Calu3 (cell line): ENCODE measurements at places on chromosomes 6 and 20.

- DNase-seq = no peak
Observed at GRCh38 chr20:11607047-11607446, 310.6 kb upstream of the BTBD3 start.

DNA sequence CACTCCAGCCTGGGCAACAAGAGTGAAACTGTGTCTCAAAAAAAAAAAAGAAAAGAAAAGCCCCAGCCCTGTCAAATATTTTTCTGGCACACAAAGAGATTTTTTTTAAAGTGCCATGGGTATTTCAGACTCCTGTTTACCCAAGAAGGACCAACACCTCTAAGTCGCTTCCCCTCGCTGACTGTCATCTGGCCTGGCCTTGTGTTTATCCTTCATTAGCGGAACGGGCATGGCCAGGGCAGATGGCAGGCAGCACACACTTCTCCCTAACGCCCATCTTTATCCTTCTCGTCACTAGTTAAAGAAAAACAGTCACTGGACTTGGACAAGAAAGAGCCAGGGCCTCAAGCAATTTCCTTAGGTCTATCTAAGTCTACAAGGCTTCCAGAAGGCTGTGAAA is 7.3 kb upstream of the CBFA2T2 start:
- no peak for DNase-seq

- DNase-seq = no peak
Observed at GRCh38 chr6:89295981-89296380, 19.1 kb downstream of the GABRR2 start.

GRCh38 chr6:8865451-8865850 is 430.1 kb upstream of the SLC35B3 start:
- DNase-seq = no peak
